ENCODE measurements at places on chromosomes 11 and 22. TPM values are rescaled to one million over a fixed set of nuclear protein-coding genes. Genes with fewer than 3 reads are reported as not detected.

Gene SLC17A6
- not detected for total RNA-seq

Gene SCN3B
- total RNA-seq: 0.25 TPM

Gene MIAT
- total RNA-seq: 0.27 TPM

Gene ART1
- not detected for total RNA-seq

Gene BTBD18
- total RNA-seq: not detected

Gene ABCC8
- 9.5 TPM for total RNA-seq

Gene APOA1
- 0.40 TPM for total RNA-seq

Gene NCAM1
- not detected for total RNA-seq

Gene C11orf97
- not detected for total RNA-seq

Gene SMCO4
- total RNA-seq: 23.3 TPM

All from A549 treated with Mapracorat at 1 μM for 4 hours (cell line).